ENCODE measurements at places on chromosomes 2 and 18.

DNA sequence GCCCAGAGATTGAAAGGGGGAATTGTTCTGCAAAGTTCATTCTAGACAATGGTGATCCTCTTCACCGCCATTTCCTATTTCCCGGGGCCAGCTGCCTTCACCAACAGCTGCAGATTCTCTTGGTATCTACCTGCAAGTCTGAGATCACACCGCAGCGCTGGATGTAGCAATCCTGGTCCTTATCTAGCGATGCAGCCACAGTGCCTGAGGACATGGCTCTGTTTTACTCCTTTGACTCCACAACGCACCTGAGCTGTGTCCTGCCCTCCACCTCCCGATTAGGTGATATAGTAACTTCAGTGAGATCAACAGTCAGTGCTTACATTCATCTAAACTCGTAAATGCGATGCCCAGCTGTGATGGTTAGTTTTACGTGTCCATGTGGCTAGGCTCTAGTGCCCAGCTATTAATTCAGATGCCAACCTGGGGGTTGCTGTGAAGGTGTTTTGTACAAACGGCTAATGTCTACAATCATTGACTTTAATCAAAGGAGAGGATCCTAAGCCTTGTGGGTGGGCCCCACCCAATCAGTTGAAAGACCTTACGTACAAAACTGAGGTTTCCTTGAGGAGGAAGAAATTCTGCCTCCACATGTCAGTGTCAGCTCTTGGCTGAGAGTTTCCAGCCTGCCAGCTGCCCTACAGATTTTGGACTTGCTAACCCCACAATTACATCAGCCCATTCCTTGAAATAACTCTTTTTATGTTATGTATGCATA, 189.8 kb downstream of the SH3BP4 start:
- H3K4me3 ChIP-seq: no peak overlapping the region
- H3K36me3 ChIP-seq: no peaks in the 10 kb centered on the region
- no peak for DNase-seq
- H3K27me3 ChIP-seq: peaks cover 16% of the 10 kb centered on the region
- no peaks in the 10 kb centered on the region for H3K4me1 ChIP-seq

- peaks cover 30% of the 10 kb centered on the region for H3K4me1 ChIP-seq
- H3K27ac ChIP-seq: no peak overlapping the region
- H3K27me3 ChIP-seq: no peaks in the 10 kb centered on the region
- H3K36me3 ChIP-seq: no peaks in the 10 kb centered on the region
- H3K4me3 ChIP-seq: no peak overlapping the region
Measured at GRCh38 chr2:28592481-28592880, 96.6 kb downstream of the PLB1 start.

GRCh38 chr18:49857708-49858107, 44.4 kb upstream of the ACAA2 start:
- no peaks in the 10 kb centered on the region for H3K4me1 ChIP-seq
- H3K36me3 ChIP-seq: no peaks in the 10 kb centered on the region
- H3K27ac ChIP-seq: no peak overlapping the region
- H3K27me3 ChIP-seq: no peaks in the 10 kb centered on the region

DNA sequence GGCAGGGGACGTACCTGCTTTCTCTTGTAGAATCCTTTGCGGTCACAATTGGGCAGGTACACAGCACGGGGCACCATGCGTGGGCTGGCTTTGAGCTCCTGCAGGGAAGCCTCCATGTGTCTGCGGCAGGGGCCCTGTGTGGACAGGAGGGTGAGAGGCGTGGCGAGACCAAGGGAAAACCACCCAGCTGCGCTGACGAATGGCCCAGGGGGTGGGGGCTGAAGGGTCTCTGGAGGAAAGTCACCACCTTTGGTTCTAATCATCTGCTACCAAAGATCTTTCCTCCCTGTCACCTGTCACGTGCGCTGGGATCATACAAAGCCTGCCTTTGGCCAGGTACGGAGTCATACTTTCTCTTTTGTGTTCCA, 17.3 kb downstream of the IGFBP5 start:
- no peaks in the 10 kb centered on the region for H3K36me3 ChIP-seq
- H3K27me3 ChIP-seq: peaks cover 13% of the 10 kb centered on the region
- no peak overlapping the region for H3K27ac ChIP-seq
- DNase-seq: no peak
- no peak overlapping the region for H3K4me3 ChIP-seq
- peaks cover 7% of the 10 kb centered on the region for H3K4me1 ChIP-seq

DNA sequence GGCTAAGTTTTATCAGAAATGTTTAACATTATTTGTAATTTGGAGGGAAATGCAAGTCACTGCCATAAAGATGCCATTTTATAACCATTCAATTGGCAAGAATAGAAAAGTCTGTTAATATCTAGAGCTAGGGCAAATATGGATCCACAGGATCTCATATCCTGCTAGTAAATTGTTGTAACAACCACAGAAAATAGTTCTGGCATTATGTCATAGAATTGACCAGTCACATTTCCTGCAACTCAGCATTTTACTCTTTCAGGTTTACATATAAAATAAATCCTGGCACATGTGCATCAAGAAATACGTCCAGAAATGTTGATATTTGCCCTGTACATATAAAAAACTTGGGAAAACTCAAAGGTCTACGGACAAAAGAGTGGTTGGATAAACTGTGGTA, 32.9 kb downstream of the OSBPL6 start:
- no peaks in the 10 kb centered on the region for H3K4me1 ChIP-seq
- no peaks in the 10 kb centered on the region for H3K36me3 ChIP-seq
- no peak for DNase-seq
- peaks cover 31% of the 10 kb centered on the region for H3K27me3 ChIP-seq

DNA sequence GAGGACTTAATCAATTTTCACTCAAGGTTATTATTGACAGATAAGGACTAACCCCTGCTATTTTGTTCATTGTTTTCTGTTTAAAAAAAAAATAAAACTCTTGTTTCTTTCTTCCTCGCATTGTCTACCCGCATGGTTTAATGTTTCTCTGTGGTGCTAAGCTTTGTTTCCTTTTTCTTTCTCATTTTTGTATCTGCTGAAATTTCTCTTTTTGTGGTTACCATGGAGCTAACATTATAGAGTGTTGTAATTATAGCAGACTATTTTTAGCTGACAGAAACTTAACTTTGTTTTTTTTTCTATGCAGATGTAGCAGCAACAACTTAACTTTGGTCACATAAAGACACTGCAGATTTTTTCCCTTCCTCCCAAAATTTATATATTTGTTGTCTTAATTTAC, 43.1 kb upstream of the CHN1 start:
- H3K27me3 ChIP-seq: no peaks in the 10 kb centered on the region
- no peak overlapping the region for H3K27ac ChIP-seq
- DNase-seq: no peak
- H3K4me1 ChIP-seq: no peaks in the 10 kb centered on the region
- no peak overlapping the region for H3K4me3 ChIP-seq

GRCh38 chr18:13577091-13577697, 149.2 kb downstream of the FAM210A start:
- peaks cover 60% of the 10 kb centered on the region for H3K4me1 ChIP-seq
- H3K27ac ChIP-seq: peak overlapping the region; percentile 88
- peak overlapping the region; percentile 49 for H3K4me3 ChIP-seq
- no peaks in the 10 kb centered on the region for H3K27me3 ChIP-seq

DNA sequence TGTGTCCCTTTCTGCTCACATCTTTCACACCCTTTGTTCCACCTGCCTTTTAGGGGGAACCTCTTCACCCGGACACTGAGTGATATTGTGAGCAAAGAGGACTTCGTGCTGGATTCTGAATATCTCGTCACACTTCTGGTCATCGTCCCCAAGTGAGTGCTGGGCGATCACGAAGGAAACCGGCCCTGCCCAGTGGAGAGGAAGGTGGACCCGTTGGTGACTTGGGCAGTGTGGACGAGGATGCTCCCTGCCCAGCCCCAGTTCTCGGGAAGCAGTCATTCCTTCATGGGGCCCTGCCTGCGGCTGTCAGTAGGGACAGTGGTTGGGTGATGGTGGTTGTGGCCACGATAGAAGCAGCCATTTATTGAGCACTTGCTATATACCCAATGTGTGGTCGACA, 40.8 kb downstream of the PDIA6 start:
- no peak overlapping the region for H3K27ac ChIP-seq
- no peak for DNase-seq
- H3K36me3 ChIP-seq: no peaks in the 10 kb centered on the region
- H3K27me3 ChIP-seq: no peaks in the 10 kb centered on the region

GRCh38 chr2:33115728-33116127, 169.0 kb downstream of the LTBP1 start:
- peaks cover 20% of the 10 kb centered on the region for H3K27me3 ChIP-seq
- no peak overlapping the region for H3K4me3 ChIP-seq
- H3K4me1 ChIP-seq: no peaks in the 10 kb centered on the region
- H3K27ac ChIP-seq: no peak overlapping the region
- H3K36me3 ChIP-seq: no peaks in the 10 kb centered on the region

GRCh38 chr2:65062843-65063825, 6.9 kb downstream of the CEP68 start:
- no peak for DNase-seq
- H3K4me3 ChIP-seq: no peak overlapping the region
- H3K27me3 ChIP-seq: no peaks in the 10 kb centered on the region

DNA sequence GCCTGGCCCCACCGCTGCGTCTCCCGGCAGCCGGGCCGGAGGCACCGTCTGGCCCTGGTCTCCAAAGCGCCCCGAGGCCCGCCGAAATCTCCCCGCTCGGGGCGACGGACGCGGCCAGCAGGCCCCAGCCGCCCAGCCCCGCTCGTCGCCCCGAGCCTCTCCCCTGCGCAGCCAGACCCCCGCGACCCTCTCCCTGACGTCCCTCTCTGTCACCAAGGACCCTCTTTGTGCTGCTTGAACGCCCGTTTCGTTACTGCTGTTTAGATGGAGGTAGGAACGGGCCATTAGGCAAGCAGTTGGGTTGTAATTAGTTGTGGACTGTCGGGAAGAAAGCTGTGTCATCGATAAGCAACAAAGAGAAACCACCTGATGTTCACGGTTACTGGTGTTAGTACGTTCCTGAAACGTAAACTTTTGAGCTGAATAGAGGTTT, 686 bp downstream of the UBXN4 start:
- peak overlapping the region; percentile 95 for H3K4me3 ChIP-seq
- H3K27me3 ChIP-seq: no peaks in the 10 kb centered on the region
- peaks cover 36% of the 10 kb centered on the region for H3K4me1 ChIP-seq

- no peak overlapping the region for H3K4me3 ChIP-seq
- H3K36me3 ChIP-seq: peaks cover 13% of the 10 kb centered on the region
- peaks cover 3% of the 10 kb centered on the region for H3K27me3 ChIP-seq
- peaks cover 49% of the 10 kb centered on the region for H3K4me1 ChIP-seq
- no peak for DNase-seq
- H3K27ac ChIP-seq: no peak overlapping the region
Measured at GRCh38 chr18:815353-815752, 3.3 kb upstream of the YES1 start.

DNA sequence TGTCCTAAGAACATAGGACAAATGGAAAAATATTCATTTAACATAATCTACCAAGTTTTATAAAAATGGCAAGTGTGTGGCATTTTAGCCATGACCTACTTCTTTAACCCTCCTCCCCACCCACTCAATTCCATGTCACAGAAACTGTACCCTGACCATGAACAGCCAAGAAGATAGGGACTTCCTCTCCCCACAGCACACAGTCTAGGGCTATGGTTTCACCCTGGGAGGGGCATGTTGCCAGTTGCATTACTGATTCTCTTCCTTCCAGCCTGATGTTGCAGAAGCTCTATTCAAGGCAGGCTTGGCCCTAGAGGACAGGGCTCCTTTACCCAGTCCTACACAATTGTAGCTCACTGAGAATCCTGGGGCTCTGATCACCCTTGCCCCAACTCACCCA, 153.6 kb upstream of the KLF7 start:
- H3K4me1 ChIP-seq: peaks cover 21% of the 10 kb centered on the region
- no peak overlapping the region for H3K4me3 ChIP-seq
- H3K36me3 ChIP-seq: no peaks in the 10 kb centered on the region
- no peak for DNase-seq
- H3K27ac ChIP-seq: no peak overlapping the region

DNA sequence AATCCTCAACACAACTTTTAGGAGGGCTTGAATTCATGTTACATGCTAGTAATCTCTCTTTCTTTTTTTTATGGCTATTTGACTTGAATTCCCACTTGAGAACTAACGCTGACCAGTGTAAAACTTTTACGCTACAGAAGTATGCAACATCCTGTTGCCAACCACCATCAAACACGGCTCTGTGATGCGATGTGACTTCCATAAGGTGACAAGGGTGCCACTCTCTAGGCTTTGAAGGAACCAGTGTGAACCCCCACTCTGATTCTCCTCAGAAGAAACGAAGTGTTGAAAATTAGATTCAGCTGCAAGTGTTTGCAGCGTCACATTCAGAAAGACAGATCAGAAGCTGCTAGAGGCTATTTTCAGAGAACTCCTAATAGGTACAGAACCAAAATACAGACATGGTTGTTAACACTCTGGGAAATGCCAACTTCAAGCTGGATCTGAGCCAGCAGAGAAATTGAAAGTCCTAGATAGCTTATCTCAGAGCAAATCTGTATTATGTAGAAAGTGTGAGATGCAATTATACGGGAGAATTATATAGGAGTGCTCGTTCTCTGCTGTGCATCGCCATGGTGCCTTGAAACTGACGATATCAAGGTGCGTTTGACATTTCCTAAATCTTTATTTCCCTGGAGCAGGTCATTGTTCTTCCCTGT, 271.2 kb downstream of the LPIN1 start:
- H3K4me1 ChIP-seq: peaks cover 8% of the 10 kb centered on the region
- H3K27ac ChIP-seq: no peak overlapping the region
- no peak for DNase-seq
- peaks cover 7% of the 10 kb centered on the region for H3K36me3 ChIP-seq

DNA sequence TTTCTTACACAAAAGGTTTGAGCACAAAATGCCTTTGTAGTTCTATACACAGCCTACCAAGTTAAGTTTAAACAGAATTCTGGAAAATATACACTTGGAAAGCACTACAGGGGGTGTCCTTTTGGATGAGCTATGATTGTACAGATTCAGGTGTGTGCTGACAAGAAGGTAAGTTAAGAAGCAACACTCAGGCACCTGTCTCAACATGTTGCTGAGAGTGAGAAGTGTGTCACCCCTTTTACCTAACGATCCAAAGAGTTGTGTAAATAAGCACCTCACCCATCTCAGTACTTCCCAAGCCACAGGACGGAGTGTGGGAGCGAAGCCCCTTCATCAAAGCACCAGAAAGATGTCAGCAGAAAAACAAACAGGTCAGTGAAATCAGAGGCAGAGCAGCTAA, 109.5 kb upstream of the DAPL1 start:
- no peak overlapping the region for H3K27ac ChIP-seq
- no peak overlapping the region for H3K4me3 ChIP-seq
- no peak for DNase-seq

GRCh38 chr18:44943311-44943881, 262.7 kb downstream of the SETBP1 start:
- no peaks in the 10 kb centered on the region for H3K4me1 ChIP-seq
- H3K27me3 ChIP-seq: peaks cover 3% of the 10 kb centered on the region
- H3K36me3 ChIP-seq: no peaks in the 10 kb centered on the region
- no peak overlapping the region for H3K4me3 ChIP-seq
- no peak overlapping the region for H3K27ac ChIP-seq

GRCh38 chr2:112020561-112020960, 34.5 kb upstream of the TMEM87B start:
- H3K4me3 ChIP-seq: no peak overlapping the region
- no peak for DNase-seq
- H3K4me1 ChIP-seq: no peaks in the 10 kb centered on the region
- H3K36me3 ChIP-seq: no peaks in the 10 kb centered on the region

All from activated T-cell treated with anti-CD3 and anti-CD28 coated beads, Interleukin-2, amount 50 U/mL, for 24 hours (primary cell).